ENCODE measurements at places on chromosomes 6 and 20.

DNA sequence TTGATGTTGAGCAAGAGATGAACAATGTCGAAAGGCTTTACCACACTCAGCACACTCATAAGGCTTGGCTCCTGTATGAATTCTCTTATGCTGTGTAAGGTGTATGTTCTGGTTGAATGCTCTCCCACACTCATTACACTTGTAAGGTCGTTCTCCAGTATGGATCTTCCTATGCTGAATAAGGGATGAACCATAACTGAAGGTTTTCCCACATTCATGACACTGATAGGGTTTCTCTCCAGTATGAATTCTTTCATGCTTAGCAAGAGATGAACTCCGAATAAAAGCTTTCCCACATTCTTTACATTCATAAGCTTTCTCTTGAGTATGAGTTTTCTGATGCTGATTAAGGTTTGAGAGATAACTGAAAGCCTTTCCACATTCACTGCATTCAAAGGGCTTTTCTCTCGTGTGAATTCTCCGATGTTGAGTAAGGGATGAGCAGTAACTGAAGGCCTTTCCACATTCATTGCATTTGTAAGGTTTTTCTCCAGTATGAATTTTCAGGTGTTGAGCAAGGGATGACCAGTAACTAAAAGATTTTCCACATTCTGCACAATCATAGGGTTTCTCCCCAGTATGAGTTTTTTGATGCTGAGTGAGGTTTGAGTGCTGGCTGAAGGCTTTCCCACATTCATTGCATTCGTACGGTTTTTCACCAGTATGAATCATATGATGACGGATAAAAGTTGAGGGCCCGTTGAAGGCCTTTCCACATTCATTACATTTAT lies 21.1 kb downstream of the ZNF184 start:
- DNase-seq: no peak

DNA sequence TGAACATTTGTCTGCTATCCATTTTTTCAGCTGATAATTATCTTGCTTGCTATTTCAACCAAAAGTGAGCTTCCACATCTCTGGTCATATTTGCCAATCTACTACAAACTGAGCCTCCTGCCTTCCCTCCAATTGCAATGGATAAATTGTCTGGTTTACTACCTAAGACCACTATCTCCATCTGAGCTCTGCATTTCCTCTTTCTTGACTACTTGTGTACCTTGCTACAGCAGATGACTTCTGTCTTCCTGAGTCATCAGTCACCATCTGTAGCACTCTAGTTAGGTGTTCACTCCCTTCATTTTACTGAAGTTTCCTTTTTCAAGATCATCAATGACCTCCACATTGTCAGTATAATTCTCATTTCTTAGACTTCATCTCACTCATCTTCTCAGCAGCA lies 33.5 kb upstream of the PHIP start:
- no peak for DNase-seq

DNA sequence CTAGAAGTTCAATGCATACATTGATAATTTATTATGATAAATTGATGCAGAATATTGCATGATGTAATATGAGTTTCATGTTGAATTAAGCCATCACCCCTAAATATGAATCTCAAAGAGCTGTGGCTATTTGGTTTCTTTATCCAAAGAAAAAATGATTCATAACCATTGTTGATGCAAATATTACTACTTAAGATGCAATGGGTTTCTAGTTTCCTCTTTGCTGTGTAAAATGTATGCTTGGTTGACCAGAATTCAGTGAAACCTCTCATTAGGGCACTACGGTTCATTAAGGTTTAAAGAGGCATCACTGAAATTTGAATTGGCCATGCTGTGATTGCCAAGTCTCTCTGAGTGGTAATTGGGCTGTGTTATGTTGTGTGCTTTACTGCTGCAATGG lies 492.5 kb upstream of the FLRT3 start:
- no peak for DNase-seq

GRCh38 chr20:3727401-3728021 lies 5.0 kb upstream of the HSPA12B start:
- DNase-seq: no peak

DNA sequence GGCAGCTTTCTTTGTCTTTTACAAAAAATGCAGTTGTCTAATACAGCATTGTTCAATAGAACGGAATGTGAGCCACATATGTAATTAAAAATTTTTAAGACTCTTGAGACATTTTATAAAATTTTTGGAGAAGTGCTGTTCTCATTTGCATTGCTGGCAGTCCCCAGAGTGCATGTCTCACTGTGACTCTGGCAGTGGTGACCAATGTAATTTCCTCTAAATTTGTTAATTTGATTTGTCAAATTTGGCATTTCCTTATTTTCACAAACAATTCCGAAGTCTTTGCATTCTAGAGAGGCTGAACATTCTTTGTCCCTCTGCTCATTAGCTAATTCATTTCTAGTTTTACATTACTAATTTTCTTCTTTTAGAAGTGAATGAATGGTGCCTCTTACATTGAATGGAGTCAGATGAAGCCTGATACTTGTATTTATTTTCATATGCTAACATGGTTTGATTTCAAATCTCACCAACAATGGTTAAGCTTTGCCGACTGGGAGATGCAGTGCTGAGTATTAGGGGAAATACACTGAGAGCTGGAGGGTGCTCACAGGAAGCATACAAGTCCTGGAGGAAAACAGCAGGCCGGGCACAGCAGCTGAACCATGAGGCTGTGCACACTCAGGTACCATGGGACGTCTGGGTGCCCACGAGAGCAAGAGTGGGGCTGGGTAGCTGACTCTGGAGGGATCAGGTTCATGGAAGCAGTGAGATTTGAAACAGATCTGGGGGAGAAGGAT lies 68.5 kb upstream of the ARMC2 start:
- DNase-seq: no peak

Data from stimulated activated CD4-positive, alpha-beta T cell treated with anti-CD3 and anti-CD28 coated beads, Interleukin-4, amount 100 ng/mL, for 48 hours (primary cell).